Activated CD8-positive, alpha-beta memory T cell treated with anti-CD3 and anti-CD28 coated beads for 4 hours (primary cell): ENCODE measurements at places on chromosomes 5 and 9.

- DNase-seq = no peak
Observed at GRCh38 chr5:141343953-141344463, 379 bp downstream of the PCDHGA3 start.

GRCh38 chr9:99231711-99232110, 9.6 kb downstream of the SEC61B start:
- no peak for DNase-seq

DNA sequence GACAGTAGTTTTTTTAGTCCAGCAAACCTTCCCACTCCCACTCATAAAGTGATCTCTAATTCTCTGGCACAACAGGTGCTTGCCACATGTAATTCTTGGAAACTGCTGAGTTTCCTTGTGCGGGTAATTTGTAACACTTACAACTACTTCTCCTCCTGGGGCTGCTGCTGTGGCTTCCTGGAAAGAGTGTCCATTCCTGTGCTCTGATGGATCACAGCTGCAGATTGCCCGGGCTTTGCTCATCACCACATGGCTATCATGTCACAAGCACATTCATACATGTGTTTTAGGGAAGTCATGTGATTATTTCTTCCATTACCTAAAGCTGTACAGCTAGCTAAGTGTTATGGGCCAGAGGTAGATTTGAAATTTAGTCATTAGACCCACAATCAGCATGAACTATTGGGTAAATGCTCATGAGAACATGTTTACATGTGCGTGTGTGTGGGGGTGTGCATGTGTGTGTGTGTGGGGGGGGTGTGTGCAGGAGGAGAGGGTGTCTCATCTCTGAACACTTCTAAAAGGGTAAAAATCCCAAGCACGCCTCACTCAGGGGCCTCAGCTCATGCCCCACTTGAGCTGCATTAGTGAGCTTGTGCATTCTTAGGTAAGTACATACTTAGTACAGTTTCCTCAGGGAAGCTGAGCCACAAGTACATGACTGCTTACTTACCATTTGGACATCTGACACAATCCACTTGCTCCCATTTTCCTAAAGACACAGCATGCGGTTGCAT, 118.1 kb upstream of the CCDC112 start:
- no peak for DNase-seq

- no peak for DNase-seq
Observed at GRCh38 chr5:116497631-116498030, 77.0 kb downstream of the SEMA6A start.

GRCh38 chr5:86463339-86463738, 154.4 kb upstream of the COX7C start:
- DNase-seq = no peak

GRCh38 chr9:1969898-1970297, 45.2 kb upstream of the SMARCA2 start:
- no peak for DNase-seq

DNA sequence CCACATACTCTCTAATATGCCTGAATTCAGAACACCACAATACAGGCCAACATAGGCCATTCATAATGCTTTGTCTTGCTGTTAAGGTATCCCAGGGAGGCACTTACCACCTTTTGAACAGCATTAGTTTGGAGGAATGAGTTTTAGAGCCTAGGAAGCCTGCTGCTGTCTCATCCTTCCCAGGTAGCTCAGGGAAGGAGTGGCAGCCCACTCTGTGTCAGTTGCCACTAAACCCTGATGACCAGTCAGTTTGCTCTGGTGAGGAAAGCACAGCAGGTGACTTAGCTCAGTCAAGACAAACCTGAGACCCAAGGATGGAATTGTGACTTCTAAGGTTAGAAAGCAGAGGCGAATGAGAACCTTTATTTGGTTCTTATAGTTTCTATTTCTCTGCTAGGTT, 337.4 kb upstream of the ATP10B start:
- DNase-seq = no peak

- no peak for DNase-seq
Observed at GRCh38 chr9:127853312-127854183, 910 bp downstream of the ENG start.

DNA sequence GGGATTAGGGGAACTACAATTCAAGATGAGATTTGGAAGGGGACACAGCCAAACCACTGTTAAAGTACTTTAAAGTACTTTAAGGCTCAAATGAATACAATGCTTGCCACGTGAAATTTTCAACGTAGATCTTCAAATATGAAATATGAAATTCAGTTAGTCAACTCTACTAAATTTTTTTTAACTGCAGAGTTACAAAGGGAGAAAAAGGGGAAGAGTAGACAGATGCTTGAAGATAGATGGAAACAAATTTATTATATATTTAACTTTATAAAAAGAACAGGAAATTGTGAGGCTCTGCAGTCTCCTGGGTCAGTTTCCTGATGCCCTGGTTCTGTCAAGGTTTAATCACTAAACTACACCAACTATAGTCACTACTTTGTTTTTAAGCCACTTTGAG, 785.5 kb upstream of the DMAC1 start:
- no peak for DNase-seq

DNA sequence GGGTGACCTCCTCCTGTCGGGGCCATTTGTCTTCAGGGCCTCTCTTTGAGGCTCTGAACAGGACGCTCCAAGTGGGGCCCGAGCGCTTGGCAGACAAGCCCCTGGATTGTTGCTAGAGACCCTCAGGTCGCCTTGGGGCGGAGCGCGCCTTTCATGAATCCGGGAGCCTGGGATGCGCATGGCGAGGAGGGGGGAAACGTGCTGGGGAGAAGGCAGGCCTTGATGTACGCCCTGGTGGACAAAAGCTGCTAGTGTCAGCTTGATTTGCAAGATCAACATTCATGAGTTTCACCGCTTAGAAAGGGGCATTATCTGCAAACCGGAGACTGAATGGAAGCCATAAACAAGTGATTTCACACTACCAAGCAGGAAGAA, 226.3 kb downstream of the SMARCA2 start:
- DNase-seq = no peak
